ENCODE measurements at places on chromosomes 6 and 20.

DNA sequence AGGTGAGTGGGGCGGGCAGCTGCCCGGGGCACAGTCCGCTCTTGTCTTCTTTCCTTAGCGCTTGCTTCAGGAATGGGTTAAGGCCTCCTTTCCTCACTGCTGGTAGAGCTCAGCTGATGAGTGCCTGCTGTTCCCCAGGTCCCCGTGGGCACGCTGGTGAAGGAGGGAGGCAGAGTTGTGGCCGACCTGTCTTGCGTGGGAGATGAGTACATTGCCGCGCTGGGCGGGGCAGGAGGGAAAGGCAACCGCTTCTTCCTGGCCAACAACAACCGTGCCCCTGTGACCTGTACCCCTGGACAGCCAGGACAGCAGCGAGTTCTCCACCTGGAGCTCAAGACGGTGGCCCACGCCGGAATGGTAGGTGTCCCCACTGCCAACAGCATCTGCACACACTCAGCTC is 15.7 kb downstream of the MTG2 start:
- no peak for DNase-seq

- no peak for DNase-seq
Measured at GRCh38 chr20:2845607-2846006, 5.1 kb downstream of the VPS16 start.

DNA sequence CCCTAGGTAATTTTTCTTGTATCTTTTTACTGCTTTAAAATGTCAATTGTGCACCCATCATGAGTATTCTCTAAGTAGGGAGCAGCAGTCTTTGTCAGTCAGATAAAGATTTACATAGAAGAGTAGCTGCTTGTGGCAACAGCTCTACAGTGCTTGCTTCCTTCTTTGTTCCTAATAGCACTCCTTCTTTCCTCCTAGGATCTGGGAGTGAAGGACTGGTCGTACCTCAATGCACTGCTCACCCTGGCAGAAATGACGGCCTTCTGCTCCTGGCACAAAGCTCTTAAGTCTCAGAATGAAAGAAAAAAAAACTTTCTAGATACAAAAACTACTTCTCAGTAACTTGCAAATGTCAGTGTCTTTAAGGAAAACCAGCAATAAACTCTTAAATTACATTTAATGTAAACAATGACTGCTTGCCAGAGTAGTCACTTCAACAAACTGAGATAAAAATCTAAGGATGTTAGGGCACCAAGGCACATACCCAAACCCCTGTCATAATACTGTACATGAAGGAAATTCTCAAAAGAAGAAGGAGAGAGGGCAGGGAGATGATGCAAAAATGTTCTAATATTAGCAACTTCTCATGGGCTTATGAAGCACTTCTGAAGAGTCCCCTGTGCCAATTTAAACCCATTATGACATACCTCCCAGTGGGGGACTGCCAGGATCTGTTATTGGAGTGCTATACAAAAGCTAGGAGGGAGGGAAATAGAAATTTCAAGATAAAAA is 34.0 kb downstream of the NCOA6 start:
- DNase-seq: no peak

DNA sequence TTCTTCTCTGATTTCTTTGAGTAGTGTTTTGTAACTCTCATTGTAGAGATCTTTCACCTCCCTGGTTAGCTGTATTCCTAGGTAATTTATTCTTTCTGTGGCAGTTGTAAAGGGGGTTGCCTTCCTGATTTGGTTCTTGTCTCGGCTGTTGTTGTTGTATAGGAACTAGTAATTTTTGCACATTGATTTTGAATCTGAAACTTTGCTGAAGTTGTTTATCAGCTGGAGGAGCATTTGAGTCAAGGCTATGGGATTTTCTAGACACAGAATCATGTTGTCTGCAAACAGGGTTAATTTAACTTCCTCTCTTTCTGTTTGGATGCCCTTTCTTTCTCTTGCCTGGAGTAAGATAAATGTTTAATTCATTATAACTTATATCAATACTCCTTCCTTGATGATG is 86.4 kb downstream of the OLIG3 start:
- no peak for DNase-seq

DNA sequence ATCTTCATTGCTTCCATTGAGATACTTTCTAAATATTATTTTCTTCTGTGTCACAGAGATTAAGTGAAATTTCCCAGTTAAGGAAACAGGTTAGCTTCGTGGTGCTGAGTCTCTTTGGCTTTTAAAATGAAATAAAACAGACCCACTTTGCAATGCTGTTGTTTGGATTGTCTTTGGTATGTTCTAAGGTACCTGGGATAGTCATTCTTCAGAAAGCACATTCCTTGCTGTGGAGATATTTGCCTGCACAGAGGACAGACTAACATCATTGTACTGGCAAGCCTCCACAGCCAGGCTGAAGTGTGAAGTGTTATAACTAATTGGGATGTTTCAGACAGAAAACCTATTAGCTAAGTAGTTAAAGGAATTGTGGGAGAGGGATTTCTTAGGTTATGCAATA is 148.8 kb upstream of the EPHA7 start:
- no peak for DNase-seq

DNA sequence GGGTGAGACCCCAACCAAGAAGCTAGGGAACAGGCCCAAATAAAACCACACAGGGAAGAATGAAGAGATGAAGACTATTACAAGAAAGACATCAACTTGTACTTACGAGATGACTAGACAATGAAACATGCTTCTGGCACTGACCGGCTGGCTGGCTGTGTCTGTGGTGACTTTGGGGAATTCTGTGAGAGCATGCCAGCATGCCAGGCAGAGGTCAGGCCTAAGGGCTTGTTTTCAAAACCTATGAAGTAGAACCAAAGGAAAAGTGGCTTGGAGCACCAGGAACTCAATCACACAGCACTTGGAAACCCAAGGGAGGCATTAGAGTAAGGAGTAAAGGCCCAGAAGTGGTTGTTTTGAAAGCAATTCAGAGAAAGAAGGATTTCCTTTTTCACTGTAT is 28.4 kb upstream of the GSTA3 start:
- no peak for DNase-seq

DNA sequence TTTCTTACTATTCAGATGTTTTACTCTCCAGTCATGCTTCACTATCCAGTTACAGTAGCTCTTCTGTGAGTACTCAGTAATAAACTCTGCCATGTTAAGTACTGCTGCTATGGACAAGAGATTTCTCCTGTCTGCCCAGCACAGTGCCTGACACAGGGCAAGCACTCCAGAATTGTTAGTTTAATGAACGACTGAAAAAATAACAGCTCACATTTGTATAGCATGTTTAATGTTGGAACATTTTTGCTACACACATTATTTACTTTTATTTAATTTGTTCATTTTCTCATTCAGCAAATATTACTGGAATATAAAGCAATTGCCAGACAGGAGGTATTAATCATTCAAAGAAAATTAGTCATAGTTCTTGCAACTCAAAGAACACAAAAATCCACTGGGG is 142.6 kb upstream of the HMGN3 start:
- no peak for DNase-seq

- no peak for DNase-seq
Measured at GRCh38 chr6:111958534-111958933, 85.3 kb upstream of the FYN start.

GRCh38 chr6:99016355-99016754 is 68.6 kb upstream of the FBXL4 start:
- DNase-seq: no peak

GRCh38 chr20:24051160-24051559 is 62.6 kb upstream of the GGTLC1 start:
- DNase-seq: no peak

GRCh38 chr6:15897063-15897876 is 231.6 kb upstream of the MYLIP start:
- DNase-seq: no peak

DNA sequence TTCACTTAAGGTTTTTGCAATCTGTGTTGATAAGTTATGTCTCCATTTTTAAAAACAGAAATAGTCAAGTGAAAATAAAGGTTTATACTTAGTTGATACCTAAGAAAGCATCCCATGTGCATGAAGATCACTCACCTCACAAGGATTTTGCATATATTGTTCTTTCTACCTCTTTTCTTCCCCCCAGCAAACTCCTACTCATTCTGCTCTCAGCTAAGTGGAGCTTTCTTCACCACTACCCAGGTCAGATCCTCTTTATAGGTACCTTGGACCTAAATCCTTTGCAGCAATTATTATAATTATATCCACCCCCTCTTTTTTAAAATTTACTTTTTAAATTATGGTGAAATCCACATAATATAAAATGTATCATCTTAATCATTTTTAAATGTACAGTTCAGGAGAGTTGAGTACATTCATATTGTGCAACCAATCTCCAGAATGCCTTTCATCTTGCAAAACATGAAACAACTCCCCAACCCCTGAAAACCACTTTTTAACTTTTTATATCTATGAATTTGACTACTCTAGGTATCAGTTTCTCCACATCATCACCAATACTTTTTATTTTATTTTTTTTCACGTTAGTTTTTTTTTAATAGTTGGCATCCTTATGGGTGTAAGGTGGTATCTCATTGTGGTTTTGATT is 9.3 kb upstream of the BACH2 start:
- no peak for DNase-seq
